Activated CD8-positive, alpha-beta memory T cell treated with anti-CD3 and anti-CD28 coated beads for 24 hours (primary cell): ENCODE measurements at places on chromosomes 16 and 17.

- no peak for DNase-seq
Observed at GRCh38 chr17:65527857-65528591, 33.4 kb downstream of the AXIN2 start.

- no peak for DNase-seq
Observed at GRCh38 chr17:35448899-35449227, 297 bp upstream of the SLFN13 start.

DNA sequence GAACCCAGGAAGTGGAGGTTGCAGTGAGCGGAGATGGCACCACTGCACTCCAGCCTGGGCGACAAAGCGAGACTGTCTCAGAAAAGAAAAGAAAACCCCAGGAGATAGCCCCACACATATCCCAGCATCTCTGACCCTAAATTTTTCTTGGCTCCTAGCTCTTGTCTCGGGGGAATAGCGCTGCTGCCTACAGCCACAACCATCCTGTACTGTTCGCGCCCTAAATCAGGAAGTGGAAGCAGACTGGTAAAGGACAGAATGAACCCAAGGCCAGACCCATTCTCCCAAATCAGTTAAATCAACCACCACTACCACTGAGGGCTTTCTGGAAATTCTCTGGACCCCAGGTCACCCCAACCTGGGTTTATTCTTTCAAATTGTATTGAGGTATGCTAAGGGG, 1.7 kb downstream of the CTDNEP1 start:
- DNase-seq: no peak

DNA sequence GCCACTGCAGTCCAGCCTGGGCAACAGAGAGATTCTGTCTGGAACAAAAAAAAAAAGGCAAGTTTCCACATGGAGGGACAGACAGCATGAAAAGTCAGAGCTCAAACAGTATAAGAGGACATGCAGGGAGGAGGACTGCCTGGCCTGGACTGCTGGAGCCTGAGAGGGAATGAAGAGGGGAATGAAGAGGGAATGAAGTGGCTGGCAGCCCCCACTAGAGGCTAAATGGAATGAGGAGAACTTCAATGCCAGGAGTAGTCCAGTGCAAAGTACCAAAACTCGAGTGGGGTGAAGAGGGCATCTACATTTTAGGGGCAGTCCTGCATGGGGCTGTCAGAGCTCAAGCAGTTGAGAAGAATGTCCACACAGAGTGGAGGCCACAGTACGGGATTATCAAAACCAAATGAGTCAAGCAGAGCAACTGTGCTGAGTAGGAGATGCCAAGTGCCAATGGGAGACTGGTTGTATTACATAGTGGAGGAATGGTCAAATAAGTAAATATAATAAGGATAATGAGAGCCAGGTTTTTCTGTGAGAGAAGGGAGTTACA, 22.9 kb downstream of the IKZF3 start:
- no peak for DNase-seq

GRCh38 chr16:50185005-50185505, 31.9 kb downstream of the TENT4B start:
- DNase-seq: no peak

DNA sequence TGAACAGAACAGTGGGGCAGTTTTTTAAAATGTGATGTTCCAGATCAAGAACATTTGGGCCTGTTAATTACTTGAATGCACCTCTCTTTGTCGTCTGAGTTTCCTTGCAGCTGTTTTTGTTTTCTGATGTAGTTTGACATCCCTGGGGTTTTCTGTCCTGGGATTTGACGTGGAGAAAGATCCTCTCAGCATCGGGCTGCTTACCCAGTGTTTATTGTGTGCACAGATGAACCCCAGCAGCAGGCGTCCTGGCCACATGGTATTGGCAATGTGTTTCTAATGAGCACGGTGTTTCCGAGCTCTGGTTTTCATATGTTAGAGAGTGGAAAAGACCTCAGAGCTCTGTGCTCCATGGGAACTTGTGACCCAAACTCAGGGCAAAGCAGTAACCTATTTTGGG, 191.1 kb upstream of the IRX3 start:
- DNase-seq: no peak

- peak; percentile 57 for DNase-seq
Observed at GRCh38 chr17:10875430-10875851, 37.6 kb upstream of the PIRT start.

GRCh38 chr16:85519540-85520231, 93.4 kb upstream of the GSE1 start:
- DNase-seq: no peak

- no peak for DNase-seq
Observed at GRCh38 chr16:67462279-67462655, 18.7 kb downstream of the ATP6V0D1 start.

DNA sequence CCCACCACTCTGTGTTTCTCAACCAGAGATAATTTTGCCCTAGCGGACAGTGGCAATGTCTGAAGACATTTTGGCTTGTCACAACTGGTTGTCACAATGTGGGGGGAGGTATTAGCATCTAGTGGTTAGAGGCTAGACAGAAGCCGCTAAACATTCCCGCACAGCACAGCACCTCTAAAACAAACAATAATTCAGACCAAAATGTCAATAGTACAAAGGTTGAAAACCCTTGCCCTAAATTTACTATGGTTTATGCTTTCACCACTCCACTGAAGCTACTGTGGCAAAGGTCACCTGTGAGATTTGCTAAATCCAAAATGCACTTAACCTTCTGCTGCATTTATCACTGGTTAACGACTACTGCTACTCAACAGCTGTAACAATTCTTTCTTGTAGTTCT, 14.1 kb downstream of the NUP88 start:
- DNase-seq: no peak

DNA sequence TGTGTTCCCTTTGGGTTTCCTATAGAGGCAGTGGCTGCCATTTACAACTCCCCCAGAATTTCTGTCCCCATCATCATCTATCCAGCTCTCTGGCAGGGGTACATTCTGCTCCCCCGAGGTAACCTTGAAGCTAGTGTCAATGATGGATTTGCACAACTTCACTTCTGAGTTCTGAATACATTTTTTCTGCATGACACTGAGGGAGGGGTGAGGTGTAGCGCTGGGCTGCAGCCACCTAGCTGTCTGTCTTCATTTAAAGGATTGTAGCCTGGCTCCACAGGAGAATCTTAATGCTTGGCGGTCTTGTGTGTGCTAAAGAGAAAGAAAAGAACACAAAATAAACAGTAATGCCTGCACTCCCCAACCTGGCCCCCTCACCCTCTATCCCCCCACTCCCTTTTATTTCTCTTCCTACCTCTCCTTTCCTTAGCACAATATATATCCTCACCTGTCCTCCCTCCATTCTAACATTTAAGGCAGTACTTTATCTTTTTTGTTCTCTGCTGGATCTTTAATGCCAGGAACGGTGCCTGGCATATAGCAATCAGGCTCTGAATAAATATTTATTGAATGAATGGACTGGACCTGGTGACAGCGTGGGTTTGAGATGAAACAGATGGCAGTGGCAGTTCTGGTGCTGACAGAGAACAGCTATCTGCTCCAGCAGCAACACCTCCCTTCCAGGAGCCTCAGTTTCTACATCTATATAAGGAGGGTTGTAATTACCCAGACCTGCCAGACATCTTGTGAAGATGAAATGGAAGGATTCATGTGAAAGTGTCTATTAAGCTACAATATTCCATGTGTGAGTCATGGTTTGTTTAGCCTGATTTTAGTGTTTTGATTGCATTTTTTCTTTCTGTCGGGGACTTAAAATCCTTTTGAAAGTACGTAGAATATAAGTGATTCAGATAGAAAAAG, 163.5 kb upstream of the CDH11 start:
- no peak for DNase-seq

DNA sequence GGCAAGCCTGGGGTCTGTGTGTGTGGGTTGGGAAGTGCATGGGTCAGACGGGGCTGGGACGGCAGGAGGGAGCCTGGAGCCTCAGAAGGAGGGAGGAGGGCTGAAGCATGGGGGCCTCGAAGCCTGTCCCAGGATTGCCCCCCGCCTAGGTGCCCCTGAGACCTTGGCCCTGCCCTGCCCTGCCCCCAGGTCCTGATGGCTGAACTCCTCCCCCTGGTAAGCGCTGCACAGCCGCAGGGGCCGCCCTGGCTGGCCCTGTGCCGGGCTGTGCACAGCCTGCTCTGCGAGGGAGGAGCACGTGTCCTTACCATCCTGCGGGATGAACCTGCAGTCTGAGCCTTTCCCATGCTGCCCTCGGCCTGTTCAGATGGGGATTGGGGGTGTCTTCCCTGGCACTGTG, 4.4 kb downstream of the TEDC2 start:
- no peak for DNase-seq

DNA sequence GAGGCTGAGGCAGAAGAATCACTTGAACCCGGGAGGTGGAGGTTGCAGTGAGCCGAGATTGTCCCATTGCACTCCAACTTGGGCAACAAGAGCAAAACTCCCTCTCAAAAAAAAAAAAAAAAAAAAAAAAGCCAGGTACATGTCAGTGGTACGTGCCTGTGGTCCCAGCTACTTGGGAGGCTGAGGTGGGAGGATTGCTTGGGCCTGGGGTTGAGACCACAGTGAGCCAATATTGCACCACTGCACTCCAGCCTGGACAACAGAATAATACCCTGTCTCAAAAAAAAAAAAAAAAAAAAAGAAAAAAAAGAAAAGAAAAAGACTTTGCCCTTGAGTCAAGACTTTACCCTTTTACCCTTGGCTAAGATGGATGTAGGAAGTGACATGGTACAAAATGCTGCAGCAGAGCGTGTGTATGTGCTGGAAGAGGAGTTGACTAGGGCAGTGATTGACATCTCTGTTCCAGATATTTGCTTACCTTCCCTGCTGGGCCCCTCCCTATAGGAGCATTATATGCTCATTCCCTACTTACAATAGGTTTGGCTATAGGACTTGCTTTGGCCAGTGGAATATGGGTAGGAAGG, 10.6 kb downstream of the STX4 start:
- no peak for DNase-seq

- no peak for DNase-seq
Observed at GRCh38 chr16:30658731-30659506, 688 bp downstream of the FBRS start.

- DNase-seq: no peak
Observed at GRCh38 chr17:73404246-73404645, 92.4 kb upstream of the CDC42EP4 start.

GRCh38 chr16:57999366-57999970, 1.0 kb downstream of the ZNF319 start:
- DNase-seq: peak; percentile 72

- DNase-seq: no peak
Observed at GRCh38 chr16:5918567-5919130, 821.1 kb upstream of the EEF2KMT start.

DNA sequence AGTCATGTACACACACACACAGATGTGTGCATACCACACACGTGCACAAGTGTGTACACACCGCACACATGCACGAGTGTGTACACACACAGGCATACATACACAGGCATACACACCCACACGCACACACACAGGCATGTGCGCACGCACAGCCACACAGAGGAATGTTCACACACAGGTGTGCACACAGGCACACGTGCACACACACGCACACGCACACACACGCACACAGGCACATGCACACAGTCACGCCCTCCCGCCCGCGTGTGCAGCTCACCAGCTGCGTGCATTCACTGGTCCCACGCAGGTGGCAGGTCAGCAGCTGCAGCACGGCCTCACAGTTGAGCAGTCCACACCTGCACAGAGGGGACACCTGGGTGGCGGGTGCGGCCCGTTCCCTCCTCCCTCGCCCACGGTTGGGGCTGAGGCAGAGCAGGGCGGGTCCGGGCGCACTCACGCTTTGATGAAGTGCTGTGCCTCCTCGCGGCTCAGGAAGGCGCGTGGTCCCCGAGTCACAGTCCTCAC, 7.7 kb downstream of the TEPSIN start:
- DNase-seq: no peak

GRCh38 chr17:16286947-16287562, 66.2 kb downstream of the CENPV start:
- no peak for DNase-seq

DNA sequence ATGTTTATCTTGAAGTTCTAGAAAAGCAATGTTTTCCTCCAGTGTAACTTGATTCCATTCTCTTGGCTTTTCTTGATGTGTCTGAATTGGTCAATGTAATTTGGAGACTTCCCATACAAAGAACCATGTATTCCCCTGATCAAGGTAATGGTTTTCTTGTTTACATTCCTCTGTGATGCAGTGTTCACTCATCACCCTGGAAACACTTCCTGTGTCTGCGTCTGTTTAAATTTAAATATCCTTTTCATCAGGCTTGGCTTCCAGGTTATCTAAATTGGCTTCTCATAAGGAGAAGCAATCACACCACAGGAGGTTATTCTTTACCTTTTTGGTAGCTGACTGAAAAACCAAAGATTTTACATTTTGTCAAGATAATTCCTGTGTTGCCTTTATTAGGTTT, 237.3 kb upstream of the WSCD1 start:
- DNase-seq: no peak

GRCh38 chr16:64711596-64711995, 410.3 kb downstream of the CDH11 start:
- DNase-seq: no peak

- DNase-seq: no peak
Observed at GRCh38 chr16:4826526-4826925, 20.6 kb downstream of the GLYR1 start.

DNA sequence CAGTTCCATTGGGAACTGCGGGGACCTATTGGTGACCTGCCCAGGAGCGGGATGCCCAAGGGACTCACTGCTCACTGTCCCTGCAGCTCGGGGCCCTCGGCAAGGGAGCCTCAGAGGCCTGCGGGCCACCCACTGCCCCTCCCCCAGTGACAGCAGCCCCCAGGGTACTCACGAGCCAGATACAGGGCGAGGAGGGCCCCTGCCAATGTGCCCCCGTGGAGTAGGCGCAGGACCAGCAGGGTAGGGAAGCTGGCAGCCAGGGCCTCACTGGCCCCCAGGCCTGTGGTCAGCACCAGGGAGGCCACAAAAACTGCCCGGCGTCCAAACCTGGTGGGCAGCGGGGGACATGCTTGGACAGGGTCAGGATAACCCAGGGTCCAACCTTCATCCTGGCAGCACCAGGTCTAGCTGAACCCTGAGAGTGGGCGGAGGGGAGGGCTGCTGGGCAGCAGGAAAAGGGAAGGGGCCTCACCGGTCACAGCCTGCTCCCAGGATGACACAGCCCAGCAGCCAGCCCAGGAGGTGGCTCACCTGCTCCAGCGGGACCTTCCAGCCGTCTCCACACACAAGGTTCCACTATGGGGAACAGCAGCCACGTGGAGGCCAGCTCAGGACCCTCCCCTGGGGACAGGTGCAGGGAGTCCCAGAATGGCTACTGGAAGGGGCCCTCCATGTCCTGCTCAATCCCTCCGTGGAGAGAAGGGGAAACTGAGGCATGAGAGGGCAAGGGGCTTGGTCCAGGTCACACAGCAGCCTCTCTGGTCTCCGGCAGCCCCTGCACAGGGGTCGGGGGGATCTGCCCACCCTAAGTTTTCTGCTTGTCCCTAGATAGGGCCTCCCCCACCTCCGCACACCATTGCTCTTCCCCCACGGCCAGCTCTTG, 855 bp downstream of the SLC22A31 start:
- no peak for DNase-seq

DNA sequence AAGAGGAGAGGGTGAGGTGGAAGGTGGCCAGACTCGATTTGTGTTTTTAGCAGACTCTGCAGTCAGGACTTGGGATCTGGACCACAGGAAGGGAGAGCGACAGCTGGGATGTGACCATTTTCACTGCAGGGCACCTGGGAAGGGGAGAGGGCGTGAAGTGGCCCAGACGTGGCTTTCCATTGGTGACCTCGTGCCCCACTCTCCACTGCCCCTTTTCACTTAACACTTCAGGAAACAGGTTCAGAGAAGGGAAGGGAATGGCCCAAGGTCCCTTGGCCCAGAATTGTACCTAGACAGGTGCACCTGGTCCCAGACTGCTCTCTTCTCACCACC, 22.9 kb upstream of the MPRIP start:
- no peak for DNase-seq
